Dermis microvascular lymphatic vessel endothelial cell (primary cell): ENCODE measurements at places on chromosomes 16 and 17. TPM values are rescaled to one million over a fixed set of nuclear protein-coding genes. Genes with fewer than 3 reads are reported as not detected.

Gene TMC5
- under 0.01 TPM in 1 of 2 replicates, not detected in the other for total RNA-seq

Gene GRN
- 341 and 1,059 TPM in 2 replicates for total RNA-seq

Gene ABCA8
- total RNA-seq: under 0.01 and 0.13 TPM in 2 replicates

Gene CES3
- total RNA-seq: not detected in 2 replicates
